ENCODE measurements at places on chromosomes 7 and 10.

DNA sequence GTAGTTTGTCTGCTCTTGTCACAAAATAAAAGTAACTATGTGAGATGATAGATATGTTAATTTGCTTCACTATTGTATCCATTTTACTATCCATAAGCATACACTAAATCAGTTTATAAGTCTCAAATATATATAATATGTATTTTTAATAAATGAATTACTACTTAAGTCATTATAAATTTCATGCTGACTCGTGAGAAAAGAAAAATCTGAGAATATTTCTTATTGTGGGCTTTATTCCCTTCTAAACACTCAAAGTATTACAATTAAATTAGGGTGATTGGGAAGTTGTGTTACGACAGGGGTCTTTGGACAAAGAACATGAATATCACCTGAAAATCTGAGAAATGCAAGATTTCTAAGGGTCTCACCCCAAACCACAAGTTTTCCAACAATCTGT, 48.7 kb upstream of the RELN start:
- DNase-seq = no peak

DNA sequence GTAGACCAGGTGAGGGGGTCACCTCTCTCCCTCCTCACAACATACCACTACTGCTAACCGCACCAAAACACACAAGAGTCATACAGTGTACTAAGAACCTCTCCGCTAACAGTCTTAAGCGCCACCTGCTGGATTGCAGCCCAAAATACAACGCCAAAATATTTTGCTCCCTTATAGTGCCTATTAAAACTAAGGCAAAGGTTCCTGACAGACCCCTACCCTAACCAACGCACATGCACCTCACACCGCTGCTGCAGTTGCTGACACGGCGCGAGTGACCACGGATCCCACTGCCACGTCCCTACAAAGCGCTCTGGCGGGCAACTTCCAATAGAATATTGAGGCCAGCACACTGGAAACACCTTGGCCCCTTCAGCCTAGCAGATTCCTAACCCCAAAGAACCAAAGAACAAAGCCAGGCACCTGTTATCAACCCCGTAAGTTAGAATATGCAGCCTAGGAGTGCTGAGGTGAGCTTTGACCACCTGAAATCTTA, 563.6 kb upstream of the SEMA3D start:
- DNase-seq = peak; percentile 35

GRCh38 chr10:49178489-49179471, 9.4 kb downstream of the TMEM273 start:
- no peak for DNase-seq

GRCh38 chr7:74598558-74598957, 59.0 kb upstream of the GTF2I start:
- no peak for DNase-seq

- DNase-seq = no peak
These were observed 627.4 kb downstream of the CALN1 start for GRCh38 chr7:71784781-71785180.

DNA sequence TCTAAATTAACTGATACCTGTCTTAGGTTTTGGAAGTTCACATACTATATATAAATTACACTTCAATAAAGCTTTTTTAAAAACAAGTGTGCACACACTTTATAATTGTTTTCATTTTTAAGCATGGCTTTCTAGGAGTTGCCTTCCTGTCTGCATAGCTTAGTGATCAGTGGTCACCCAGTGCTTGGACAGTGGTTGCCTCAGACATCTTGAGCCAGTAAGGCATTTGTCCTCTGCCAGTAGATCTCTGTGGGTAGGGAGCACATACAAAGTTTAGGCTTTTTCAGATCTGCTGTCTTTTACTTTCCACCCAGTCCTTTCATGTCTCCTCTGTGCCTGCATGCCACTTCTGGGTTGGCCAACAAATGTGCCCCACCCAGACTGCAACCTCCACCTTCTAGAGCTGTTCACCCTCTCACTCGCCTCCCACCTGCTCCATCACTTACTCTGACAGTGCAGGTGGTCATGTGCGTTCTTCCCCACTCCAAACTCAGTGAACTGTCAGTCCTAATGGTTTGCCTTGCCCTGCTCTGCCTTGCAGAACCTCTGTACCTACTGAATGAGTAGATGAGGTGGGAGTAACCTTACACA, 31.7 kb downstream of the TPST1 start:
- DNase-seq = no peak

GRCh38 chr10:59926086-59926485, 19.7 kb upstream of the CCDC6 start:
- no peak for DNase-seq
